ENCODE measurements at places on chromosomes 2 and 18.

DNA sequence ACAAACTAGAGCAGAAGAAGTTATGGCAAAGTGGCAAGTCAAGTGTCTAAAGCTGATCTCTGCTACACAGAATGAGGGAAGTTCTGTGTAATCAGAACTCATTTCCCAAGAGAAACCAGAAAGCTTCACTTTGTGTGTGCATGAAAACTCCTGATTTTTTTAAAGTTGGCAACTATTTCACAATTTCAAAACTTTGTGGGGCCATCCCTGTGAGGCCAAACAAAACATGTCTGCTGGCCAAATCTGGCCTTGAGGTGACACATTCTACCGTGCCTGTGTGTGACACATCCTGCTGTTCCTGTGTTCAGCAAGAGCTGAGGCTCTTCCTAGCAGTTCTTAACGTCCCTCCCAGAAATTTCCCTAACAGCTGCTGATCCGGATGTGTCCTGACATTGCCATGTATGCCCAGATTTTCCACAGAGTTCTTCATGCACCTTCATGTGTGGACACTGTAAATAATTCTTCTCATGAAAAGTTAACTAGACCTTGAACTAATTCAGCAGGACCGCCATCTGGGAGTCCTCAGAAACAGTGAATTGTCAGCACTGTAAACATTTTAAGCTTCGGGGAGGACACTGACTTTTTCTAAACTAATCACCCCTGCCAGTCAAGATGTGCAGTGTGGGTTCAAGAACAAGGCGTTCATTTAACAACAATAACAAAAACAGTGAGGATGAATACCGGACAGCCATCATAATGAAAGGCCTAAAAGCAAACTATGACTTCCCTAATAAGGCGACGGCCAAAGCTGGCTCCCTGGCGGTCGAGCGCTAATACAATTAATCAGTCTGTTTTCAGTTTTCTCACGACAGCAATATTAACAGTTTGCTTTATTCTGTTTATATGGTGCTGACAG is 99.0 kb downstream of the PLEKHM3 start:
- DNase-seq, result peak; percentile 59

DNA sequence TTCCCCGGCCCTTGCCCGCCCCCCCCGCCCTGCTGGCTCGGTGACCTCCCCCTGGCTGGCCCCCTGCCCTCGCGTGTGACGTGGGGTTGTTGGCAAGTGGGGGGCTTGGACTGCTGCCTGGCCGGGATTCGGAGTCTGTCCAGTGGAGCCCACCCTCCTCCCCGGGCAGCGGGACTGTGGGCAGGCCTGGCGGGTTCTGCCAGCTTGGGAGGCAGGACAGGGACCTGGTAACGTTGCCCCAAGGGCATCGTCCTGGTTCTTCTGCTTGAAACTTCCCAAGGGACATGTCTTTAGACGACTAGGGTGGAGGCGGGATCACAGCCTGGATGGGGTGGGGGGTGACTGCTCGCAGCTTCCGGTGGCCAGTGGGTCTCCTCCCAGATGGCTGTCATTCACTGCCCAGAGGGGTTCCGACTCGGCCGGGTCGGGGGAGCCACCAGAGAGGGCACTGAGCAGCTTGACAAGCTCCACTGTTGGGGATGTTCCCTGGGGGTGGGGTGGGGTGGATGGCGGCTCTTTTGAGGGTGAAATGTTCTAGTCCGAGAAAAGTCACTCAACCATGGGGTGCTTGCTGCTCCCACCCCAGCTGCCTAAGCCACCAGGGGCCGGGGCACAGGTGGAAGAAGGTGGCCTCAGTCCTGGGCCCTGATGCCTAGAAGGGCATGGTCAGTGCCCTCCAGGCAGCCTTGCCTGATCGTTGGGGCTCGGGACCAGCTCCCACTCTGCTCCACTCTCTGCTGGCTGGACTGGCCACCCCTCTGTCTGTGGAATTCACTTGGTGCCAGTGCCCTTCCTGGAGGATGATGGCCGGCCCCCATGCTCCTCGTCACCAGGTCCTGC is 4.3 kb upstream of the HS6ST1 start:
- DNase-seq, result peak; percentile 54

DNA sequence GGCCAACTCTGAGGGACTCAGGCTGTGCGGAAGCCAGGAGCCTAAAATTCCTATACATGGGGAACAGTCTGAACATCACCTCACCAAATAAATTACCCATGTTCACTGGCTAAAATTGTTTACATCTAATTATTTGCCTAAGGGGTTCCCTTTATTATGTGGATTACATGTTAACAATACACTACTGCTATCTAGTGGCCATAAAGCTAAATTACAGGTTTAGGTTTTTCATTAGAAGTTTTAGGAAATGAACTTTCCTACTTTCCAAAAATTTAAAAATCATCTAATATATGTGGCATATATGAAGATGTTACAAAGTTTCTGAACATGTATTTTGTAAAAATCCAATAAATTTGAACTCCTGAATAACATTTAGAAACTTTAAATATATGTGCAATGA is 40.3 kb downstream of the PLA2R1 start:
- no peak for DNase-seq

GRCh38 chr2:163462993-163463392 is 272.8 kb downstream of the FIGN start:
- no peak for DNase-seq

- DNase-seq, result no peak
Measured at GRCh38 chr2:203994735-203995134, 58.2 kb downstream of the ICOS start.

DNA sequence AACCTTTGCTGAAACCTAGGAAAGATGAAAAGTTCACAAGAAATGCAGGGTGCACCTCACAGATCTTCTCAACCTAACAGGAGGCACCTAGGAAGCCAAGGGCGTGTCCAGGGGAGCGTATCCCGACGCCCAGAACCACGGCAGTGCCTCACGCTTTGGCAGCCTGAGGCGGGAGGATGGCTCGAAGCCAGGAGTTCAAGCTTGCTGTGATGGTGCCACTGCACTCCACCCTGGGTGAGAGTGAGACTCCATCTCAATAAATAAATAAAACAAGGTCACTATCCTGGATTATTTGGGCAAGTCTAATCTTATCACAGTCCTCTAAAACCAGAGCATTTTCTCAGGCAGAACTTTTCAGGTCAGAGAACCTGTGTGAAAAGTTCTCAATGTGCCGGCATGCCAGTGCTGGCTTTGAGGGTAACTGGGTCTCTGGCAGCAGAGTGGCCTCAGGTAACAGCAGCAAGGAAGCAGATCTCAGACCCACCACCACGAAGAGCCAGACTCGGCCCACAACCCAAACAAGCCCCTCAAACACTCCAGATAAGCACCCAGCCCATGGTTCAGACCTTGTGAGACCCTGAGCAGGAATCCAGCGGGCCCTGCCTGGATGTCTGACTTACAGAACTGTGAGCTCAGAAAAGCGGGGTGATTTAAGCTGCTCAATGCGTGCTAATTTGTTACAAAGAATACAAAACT is 11.7 kb downstream of the HSBP1L1 start:
- no peak for DNase-seq
